ENCODE measurements at places on chromosomes 16 and 17.

GRCh38 chr17:19262650-19263631 lies 25.8 kb downstream of the EPN2 start:
- no peak for DNase-seq

GRCh38 chr16:83029467-83029866 lies 402.7 kb downstream of the CDH13 start:
- no peak for DNase-seq

DNA sequence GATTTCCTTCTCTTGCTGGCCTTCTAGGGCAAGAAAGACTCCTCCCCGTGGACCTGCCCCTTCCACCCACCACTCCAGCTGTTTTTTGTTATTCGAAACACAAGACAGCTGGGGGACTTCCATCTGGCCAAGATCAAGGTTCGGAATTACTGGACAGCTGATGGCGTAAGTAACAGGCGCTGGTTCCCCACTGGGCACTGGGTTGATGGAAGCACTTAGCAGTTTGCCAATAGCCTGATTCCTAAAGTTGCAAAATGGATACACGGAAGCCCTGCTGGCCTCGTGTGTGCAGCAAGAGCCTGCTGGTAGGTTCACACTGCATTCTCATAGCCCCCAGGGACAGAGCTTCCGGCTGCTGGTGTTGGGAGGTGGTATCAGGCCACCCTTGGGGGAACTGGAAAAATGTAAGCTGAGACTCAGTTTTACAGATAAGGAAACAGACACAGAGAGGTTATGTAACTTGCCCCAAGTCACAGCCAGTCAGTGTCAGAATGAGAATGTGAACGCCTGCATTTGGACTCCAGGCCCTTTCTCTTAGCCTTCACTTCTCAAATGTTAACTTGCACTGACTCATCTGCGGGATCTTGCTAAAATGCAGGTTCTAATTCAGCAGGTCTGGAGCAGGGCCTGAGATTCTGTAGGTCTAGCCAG lies 171.7 kb downstream of the KATNIP start:
- peak; percentile 45 for DNase-seq

DNA sequence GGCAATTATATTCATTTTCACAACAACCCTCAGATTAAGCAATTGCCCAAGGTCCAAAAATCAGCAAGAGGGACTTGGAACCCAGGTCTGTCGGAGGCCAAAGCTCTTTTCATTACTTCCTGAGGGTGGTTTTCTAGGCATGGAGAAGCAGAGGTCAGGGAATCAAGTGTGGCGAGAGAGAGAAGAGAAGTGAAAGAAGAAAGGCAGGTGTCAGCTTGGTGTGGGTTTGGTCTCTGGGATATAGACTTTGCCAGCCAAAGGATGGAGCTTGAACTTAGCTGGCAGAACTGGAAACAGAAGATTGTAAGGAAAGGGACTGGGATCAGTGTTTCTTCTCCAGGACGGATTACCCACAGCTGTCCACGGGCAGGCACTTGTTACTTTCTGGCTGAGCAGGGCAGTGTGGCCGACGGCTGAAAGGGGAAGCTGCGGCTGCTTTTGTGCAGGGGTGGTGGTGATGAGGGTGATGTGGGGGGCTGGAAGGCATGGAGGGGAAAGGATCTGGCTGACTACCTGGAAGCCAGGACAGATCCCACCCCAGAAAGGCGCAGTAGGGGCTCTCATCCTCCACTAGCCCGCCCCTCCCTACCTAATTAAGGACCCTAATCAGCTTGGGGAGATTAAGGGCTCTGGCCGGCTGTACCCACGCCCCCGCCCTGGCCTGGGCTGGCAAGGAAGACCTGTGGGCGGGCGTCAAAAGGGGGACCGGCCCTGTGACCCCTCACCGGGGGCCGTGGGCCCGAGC lies at the start of gene GUCY2D:
GUCY2D (plus strand) TSS at position 640 of the 745 bp plus-strand sequence. CDS start 433 bp downstream, outside the sequence.
- DNase-seq, result no peak

- no peak for DNase-seq
Observed at GRCh38 chr16:263182-263774, 12.5 kb downstream of the RGS11 start.

GRCh38 chr17:73641826-73642600 lies 2.2 kb downstream of the SDK2 start:
- no peak for DNase-seq
